ENCODE measurements at places on chromosomes 11 and 22. TPM values are rescaled to one million over a fixed set of nuclear protein-coding genes. Genes with fewer than 3 reads are reported as not detected.

GRCh38 chr11:36214480-36214879, 74.7 kb downstream of the COMMD9 start:
- no peaks in the 10 kb centered on the region for H3K36me3 ChIP-seq
- no peaks in the 10 kb centered on the region for H3K27me3 ChIP-seq
- H3K4me1 ChIP-seq, result no peaks in the 10 kb centered on the region
- no peak for DNase-seq

- DNase-seq, result no peak
- peaks cover 80% of the 10 kb centered on the region for H3K36me3 ChIP-seq
- no peak overlapping the region for H3K4me3 ChIP-seq
Measured at GRCh38 chr22:30941363-30941740, 27.2 kb downstream of the MORC2 start.

GRCh38 chr11:78377625-78378418, 39.8 kb downstream of the GAB2 start:
- no peak overlapping the region for H3K27ac ChIP-seq
- H3K36me3 ChIP-seq, result 0 out of 2 replicates have a peak, but pooled peaks cover 1% of the 10 kb centered on the region
- H3K4me1 ChIP-seq, result peaks cover 5% of the 10 kb centered on the region
- DNase-seq, result no peak

DNA sequence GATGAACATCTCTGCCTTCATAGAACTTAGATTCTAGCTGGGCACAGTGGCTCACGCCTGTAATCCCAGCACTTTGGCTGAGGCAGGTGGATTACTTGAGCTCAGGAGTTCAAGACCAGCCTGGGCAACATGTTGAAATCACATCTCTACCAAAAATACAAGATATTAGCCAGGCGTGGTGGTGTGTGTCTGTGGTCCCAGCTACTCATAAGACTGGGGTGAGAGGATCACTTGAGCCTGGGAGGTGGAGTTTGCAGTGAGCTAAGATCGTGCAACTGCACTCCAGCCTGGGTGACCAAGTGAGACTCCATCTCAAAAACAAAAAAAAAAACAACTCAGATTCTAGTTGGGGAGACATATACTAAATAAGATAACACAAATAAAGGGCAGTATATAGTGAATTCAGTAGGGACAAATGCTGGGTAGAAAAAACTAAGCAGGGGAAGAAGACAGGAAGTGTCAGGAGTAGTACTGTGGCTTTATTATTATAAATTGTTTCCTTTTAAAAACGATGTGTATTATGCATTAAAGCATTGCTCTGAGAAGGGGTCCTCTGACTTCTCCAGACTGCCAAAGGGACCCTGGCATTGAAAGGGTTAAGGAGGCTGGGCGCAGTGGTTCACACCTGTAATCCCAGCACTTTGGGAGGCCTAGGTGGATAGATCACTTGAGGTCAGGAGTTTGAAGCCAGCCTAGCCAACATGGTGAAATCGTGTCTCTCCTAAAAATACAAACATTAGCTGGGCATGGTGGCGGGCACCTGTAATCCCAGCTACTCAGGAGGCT, 46.7 kb downstream of the PACS1 start:
- H3K27ac ChIP-seq, result no peak overlapping the region
- H3K27me3 ChIP-seq, result no peaks in the 10 kb centered on the region
- H3K4me3 ChIP-seq, result no peak overlapping the region
- no peak for DNase-seq
- no peaks in the 10 kb centered on the region for H3K36me3 ChIP-seq

The CRYAB gene
- total RNA-seq, result 6.5 TPM

DNA sequence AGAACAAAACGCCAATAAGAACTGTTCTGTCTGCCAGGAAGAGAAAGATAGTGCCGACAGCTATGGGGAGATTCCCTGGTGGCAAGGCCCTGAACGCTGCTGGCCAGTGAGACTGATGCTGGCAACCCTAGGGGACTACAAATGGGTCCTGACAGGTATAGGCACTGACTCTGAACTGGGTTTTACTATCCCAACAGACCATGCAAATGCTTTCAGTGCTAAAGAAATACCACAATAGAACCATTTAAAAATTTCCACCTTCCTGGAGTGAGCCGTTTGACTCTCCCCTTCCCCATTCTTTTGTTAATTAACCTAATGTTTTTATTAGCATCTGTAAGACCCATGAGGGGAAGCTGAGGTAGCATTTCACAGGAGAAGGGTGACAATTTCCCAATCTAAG, 25.7 kb downstream of the USP28 start:
- no peak overlapping the region for H3K4me3 ChIP-seq
- H3K27me3 ChIP-seq, result no peaks in the 10 kb centered on the region
- peaks cover 11% of the 10 kb centered on the region for H3K36me3 ChIP-seq
- no peaks in the 10 kb centered on the region for H3K4me1 ChIP-seq
- DNase-seq, result no peak
- H3K27ac ChIP-seq, result no peak overlapping the region

DNA sequence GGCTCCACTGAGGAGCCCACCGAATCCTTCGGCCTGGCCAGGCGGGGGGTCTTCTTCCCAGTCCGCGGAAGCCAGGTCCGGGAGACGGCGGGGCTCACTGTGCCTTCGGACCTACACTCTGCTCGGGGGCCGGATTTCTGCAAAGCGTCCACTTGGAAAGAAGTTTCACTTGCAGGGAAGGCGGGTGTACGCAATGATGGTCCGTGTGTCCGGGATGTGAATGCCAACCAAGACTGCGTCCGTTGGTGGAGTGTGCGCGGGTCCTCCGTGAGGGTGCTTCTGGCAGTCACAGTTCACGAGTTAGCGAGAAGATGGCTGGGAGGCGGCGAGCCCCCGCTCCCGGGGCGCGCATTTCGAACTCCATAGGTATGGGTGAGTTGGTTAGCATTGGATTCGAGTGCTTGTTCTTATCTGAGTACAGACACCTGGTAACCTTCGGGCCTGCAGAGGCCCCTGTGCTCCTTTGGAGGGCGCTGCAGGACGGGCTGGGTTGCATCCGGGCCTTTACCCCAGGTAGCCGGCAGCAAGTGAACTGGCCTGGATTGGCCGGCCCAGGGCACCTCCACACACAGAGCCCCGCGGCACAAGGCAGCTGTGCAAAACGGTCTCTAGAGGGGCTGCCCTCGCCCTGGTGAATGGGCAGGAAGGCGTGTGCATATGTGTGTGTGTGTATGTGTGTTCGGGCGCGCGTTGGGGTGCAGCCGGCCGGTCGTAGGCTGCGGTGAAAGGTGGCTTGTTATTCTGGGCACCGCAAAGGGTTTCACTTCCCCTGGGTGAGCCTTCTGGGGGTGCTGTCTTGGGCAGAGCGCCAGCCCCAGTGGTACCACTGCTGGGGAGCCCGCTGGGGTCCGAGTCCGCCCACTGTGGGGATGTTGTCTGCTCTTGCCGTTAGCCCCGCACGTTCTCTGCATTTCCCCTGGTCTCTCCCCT, 13.3 kb upstream of the CYP2R1 start:
- H3K4me3 ChIP-seq, result peak overlapping the region; percentile 40
- no peaks in the 10 kb centered on the region for H3K27me3 ChIP-seq
- no peak overlapping the region for H3K27ac ChIP-seq
- peak; percentile 10 for DNase-seq
- no peaks in the 10 kb centered on the region for H3K36me3 ChIP-seq

- peaks cover 3% of the 10 kb centered on the region for H3K4me1 ChIP-seq
- DNase-seq, result no peak
- no peaks in the 10 kb centered on the region for H3K36me3 ChIP-seq
- H3K4me3 ChIP-seq, result no peak overlapping the region
- no peak overlapping the region for H3K27ac ChIP-seq
Measured at GRCh38 chr11:120314861-120315260, 10.2 kb upstream of the TLCD5 start.

The OR4C46 gene
- total RNA-seq, result not detected

- H3K27ac ChIP-seq, result no peak overlapping the region
- no peaks in the 10 kb centered on the region for H3K27me3 ChIP-seq
- no peaks in the 10 kb centered on the region for H3K36me3 ChIP-seq
- peak; percentile 90 for DNase-seq
- H3K4me3 ChIP-seq, result no peak overlapping the region
Measured at GRCh38 chr11:76694664-76695063, 24.1 kb upstream of the LRRC32 start.

GRCh38 chr11:61689164-61689496, 8.9 kb downstream of the DAGLA start:
- no peak overlapping the region for H3K27ac ChIP-seq
- no peaks in the 10 kb centered on the region for H3K36me3 ChIP-seq
- peaks cover 37% of the 10 kb centered on the region for H3K27me3 ChIP-seq
- no peak for DNase-seq

- H3K36me3 ChIP-seq, result no peaks in the 10 kb centered on the region
- H3K27ac ChIP-seq, result no peak overlapping the region
- H3K4me3 ChIP-seq, result no peak overlapping the region
- H3K27me3 ChIP-seq, result no peaks in the 10 kb centered on the region
- no peaks in the 10 kb centered on the region for H3K4me1 ChIP-seq
- DNase-seq, result no peak
Measured at GRCh38 chr11:83025267-83025704, 46.4 kb downstream of the RAB30 start.

- DNase-seq, result peak; percentile 87
- H3K36me3 ChIP-seq, result peaks cover 15% of the 10 kb centered on the region
- H3K4me1 ChIP-seq, result peaks cover 8% of the 10 kb centered on the region
- peak overlapping the region; percentile 12 for H3K27ac ChIP-seq
Measured at GRCh38 chr11:62680825-62681240, 2.0 kb upstream of the UBXN1 start.

- no peaks in the 10 kb centered on the region for H3K4me1 ChIP-seq
- H3K36me3 ChIP-seq, result no peaks in the 10 kb centered on the region
- no peaks in the 10 kb centered on the region for H3K27me3 ChIP-seq
- DNase-seq, result no peak
- H3K4me3 ChIP-seq, result no peak overlapping the region
- no peak overlapping the region for H3K27ac ChIP-seq
Measured at GRCh38 chr11:105769627-105770026, 159.8 kb downstream of the GRIA4 start.

The RIBC2 gene
- 0.28 TPM for total RNA-seq

DNA sequence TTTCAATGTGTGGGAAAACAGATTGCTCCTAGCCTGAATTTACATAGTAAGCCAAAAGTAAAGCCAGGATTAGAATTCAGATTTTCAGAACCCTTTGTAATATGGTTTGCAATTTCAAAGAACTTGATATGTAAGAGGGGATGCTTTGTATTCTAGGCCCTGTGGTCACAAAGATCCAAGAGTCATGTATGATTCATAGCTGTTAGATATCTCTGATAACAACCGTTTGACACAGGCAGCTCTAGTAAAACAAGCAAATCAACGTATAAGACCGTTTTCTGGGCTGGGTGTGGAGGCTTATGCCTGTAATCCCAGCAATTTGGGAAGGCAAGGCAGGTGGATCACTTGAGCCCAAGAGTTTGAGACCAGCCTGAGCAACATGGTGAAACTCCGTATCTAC, 79.6 kb downstream of the EMSY start:
- H3K27me3 ChIP-seq, result no peaks in the 10 kb centered on the region
- DNase-seq, result peak; percentile 54
- no peak overlapping the region for H3K27ac ChIP-seq
- no peak overlapping the region for H3K4me3 ChIP-seq
- peaks cover 3% of the 10 kb centered on the region for H3K36me3 ChIP-seq

- H3K27ac ChIP-seq, result no peak overlapping the region
- no peak for DNase-seq
- H3K36me3 ChIP-seq, result no peaks in the 10 kb centered on the region
- no peaks in the 10 kb centered on the region for H3K4me1 ChIP-seq
Measured at GRCh38 chr11:115874843-115875242, 370.6 kb upstream of the CADM1 start.

GRCh38 chr22:23626286-23626975, 5.7 kb downstream of the DRICH1 start:
- H3K4me1 ChIP-seq, result no peaks in the 10 kb centered on the region
- DNase-seq, result no peak
- H3K4me3 ChIP-seq, result no peak overlapping the region
- no peaks in the 10 kb centered on the region for H3K27me3 ChIP-seq
- H3K27ac ChIP-seq, result no peak overlapping the region

DNA sequence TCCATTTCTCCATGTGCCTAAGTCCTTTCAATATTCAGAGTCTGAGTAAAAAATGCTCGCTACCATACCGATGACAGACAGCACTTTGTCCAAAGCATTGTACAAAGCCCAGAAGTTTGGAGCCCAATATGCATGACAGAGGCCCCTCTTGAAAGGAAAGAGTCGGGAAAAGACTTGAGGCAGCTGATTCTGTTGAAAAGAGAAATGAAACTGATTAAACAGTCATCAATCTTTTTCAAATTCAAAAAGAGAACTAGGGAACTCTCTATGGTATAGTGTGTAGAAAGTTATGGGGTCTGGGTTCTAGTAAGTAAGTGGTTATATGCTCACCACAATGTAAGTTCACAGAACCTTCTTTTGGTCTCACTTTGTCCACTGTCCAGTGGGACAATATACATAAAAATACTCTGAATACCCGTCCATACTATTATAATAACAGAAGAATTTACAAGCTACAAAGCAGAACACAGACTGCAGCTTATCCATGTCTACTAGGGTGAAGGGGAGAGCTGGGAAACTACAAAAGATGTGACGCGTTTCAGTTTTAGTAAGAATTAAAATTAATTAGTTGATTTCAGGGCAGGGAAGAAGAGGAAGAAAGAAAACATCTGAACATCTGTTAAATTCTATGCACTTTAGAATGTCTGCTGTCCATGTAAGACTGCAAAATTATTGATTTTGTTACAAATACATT, 26.7 kb downstream of the ALG8 start:
- no peaks in the 10 kb centered on the region for H3K27me3 ChIP-seq
- H3K36me3 ChIP-seq, result peaks cover 6% of the 10 kb centered on the region
- no peak overlapping the region for H3K27ac ChIP-seq
- H3K4me1 ChIP-seq, result peaks cover 2% of the 10 kb centered on the region
- no peak for DNase-seq
